ENCODE measurements at places on chromosomes 16 and 17.

GRCh38 chr17:67442787-67443624, 65.9 kb downstream of the PITPNC1 start:
- DNase-seq = peak; percentile 28

- peak; percentile 49 for DNase-seq
Measured at GRCh38 chr17:81665205-81666091, 957 bp downstream of the OXLD1 start.

DNA sequence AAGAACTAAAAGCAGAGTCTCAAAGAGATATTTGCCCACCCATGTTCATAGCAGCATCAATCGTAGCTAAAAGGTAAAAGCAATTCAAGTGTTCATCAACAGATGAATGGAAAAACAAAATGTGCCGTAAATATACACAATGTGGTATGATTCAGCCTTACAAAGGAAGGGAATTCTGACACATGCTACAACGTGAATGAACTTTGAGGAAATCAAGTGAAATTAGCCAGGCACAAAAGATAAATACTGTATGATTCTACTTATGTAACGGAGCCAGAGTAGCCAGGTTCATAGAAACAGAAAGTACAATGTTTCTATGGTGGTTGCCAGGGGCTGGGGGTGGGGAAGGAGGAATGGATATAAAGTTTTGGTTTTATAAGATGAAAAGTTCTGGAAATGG, 57.8 kb upstream of the IL34 start:
- DNase-seq = no peak

DNA sequence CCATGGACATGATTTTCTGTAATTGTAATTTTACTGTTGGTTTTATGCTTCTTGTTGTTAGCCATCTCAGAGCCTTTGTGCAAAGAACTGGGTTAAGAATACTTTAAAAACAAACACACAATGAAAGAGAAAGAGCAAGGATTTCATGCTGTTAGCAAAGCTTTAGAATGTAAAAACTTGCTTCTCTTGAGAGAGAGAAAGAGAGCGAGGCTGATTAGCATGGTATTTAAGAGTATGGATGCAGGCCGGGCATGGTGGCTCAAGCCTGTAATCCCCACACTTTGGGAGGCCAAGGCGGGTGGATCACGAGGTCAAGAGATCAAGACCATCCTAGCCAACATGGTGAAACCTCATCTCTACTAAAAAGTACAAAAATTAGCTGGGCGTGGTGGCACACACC, 76.2 kb downstream of the MSI2 start:
- no peak for DNase-seq

DNA sequence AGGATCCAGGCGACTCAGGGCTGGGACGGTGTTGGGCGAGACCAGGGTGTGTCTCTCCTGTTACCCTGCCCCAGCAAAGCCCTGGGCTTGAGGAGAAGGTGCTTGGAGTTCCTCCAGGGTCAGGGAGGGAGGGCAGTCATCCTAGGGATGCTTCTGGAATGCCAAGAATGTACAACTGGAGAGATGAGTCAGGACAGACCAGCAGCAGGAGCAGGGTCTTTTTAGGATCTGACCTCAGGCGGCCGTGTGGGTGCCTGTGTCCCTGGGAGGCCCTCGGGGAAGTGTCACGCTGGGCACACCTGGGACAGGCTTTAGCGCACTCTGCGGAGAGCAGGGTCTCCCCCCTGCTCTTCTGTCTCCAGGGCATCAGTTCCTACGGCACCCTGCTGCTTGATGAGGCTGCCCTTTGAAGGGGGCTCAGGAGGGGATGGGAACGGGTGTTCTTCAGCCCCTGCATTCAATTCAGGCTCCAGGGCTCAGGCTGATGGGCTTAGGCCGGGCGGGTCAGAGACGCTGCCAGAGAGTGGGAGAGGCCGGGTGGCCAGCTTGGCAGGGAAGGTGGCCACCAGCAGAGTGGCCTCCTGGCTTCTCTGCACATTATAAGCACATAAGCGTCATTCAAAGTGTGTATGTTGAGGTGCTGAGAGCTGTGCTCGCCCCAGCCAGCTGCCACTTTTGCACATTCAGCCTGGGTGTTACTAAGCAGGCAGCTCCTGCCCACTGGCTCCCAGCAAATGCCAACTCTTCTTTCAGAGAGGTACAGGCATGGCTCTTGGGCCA, 8.4 kb upstream of the MTSS2 start:
- no peak for DNase-seq

DNA sequence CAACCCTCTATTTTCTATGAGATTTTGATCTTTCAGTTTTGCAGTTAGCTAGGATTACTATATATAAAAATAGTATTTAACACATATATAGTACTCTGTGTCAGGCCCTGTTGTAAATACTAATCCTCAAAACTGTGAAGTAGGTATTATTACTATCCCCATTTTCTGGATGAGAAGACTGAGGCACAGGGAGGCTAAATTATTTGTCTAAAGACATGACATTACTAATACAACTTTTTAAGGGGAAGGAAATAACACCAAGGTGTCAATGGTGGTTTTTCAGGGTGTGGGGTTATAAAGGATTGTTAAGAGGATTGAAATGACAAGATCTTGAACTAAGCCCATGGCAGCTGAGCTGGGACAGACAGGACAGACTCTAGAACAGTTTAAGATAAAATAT, 4.1 kb upstream of the WSB1 start:
- DNase-seq = no peak
